ENCODE measurements at places on chromosomes 2 and 18.

- no peak for DNase-seq
These were observed 142.7 kb downstream of the PTGR3 start for GRCh38 chr18:75066021-75066880.

- no peak for DNase-seq
These were observed 98.6 kb downstream of the BCL2L11 start for GRCh38 chr2:111219285-111219684.

DNA sequence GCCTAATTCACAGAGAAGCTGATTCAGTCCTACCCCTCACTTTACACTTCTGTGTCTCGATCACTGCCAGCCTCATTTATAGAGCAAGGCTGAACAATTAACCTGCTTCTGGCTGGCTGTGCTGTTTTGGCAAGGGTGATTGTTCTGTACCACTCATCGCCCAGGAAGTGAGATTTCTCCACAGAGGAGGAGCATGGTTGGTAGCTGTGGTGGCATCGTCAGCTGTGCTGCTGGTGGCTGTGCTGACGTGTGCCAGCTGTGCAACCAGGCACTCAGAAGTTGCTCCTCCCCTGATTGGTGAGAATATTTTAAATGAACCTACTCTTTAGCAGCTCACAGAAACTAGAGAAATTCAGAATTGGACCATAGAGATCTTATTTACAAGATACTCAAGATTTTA is 158.3 kb downstream of the EML6 start:
- no peak for DNase-seq

DNA sequence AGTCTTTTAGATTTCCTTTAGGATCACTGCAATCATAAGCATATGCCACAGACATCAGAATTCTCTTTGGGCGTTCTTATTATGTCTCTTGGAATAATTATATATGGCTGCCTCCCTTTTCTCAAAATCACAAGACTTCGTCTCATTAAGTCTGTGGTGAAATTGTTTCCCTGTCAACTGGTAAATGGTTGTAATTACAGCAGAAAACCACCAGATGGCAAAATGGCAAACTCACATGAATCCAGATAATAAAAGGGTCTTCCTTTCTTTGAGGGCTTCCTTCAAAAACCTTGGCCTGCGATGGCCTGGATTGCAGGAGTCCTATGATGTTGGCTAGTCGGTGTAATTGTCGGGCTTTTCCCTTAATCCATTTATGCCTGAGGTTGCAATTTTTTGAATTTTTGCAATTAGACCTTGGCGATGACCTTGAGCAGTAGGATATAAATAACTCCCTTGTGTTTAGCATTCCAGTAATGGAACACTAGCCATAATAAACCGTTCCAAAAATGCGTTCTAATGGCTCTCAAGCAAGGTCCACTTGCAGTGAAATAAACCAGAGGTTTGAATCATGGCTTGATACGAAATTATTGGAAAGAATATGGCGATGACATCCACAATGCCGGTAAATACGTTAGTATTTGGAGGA is 656.4 kb downstream of the MBD2 start:
- DNase-seq: peak; percentile 22

GRCh38 chr2:236851187-236851586 is 234.5 kb upstream of the COPS8 start:
- no peak for DNase-seq
